ENCODE measurements at places on chromosomes 13 and 19.

DNA sequence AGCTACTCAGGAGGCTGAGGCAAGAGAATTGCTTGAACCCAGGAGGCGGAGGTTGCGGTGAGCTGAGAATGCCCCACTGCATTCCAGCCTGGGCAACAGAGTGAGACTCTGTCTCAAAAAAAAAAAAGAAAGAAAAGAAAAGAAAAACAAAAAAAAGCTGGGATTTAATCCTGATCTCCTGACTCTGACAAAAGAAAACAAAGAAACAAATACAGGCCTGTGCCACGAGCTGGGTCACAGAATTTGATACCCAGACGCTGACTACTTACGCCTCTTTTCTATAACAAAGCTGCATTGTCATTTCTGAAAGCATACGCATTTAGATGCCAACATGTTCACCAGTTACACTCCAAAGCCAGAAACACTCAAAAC is 18.2 kb upstream of the GTF2F2 start:
- DNase-seq: no peak

DNA sequence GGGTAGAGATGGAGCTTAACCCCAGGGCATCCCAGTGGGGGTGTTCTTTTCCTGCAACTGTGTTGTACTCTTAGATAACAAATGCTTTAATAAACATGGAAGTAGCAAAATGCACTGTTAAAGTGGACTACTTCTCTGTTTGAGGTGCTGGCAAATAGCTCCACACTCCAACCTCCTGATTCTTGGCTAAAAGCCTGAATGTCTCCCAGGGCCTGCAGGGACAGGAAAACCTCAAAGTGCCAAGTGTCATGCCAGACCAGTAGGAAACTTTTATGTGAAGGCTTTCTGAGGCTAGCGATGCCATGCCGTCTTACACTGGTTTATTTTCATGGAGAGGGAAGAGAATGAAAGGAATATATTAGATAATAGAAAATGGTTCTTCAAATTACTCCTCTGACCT is 6.8 kb downstream of the FREM2 start:
- DNase-seq: no peak

- peak; percentile 71 for DNase-seq
Observed at GRCh38 chr19:55080968-55081769, 5.5 kb downstream of the EPS8L1 start.

- DNase-seq: no peak
Observed at GRCh38 chr19:48746738-48747575, at the start of gene IZUMO1. Gene IZUMO1, minus strand, starts transcription at chr19:48746909. Its CDS starts 1,050 bp downstream, at chr19:48745859.

- no peak for DNase-seq
Observed at GRCh38 chr13:98582947-98583346, 6.0 kb upstream of the STK24 start.

DNA sequence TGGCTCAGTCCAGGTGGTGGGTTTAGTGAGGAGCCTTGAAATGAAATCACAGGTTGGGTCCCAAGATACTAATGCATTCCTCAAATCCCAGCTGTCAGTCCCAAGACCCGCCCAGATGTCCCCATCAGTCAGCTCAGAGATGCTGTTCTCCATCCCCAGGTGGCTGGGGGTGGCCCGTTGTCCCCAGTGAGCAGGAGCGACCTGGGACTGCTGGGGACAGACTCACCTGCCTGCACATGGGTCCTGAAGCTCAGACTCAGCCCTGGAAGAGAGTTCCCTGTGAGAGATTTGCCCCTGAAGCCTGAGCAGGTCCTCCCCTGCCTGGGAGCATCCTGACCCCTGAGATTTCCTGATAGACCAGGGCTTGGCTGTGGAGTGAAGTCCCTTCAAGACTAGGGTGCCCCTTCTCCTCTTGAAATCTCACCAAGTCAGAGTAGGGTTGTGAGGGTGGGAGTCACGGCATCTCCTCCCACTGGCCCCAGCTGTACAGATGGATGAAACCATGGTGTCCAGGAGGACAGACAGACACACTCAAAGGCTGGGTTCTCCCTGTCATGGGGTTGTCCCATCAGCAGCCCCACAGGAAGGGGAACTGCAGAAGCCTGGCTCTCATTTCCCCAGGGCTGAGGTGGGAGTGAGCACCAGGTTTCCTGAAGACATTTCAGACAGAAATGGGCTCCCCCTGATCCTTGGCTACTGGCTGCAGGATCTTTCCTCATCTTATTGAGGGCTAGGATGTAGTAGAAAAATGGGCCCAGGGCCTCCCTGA is 14.4 kb downstream of the LILRA5 start:
- no peak for DNase-seq

DNA sequence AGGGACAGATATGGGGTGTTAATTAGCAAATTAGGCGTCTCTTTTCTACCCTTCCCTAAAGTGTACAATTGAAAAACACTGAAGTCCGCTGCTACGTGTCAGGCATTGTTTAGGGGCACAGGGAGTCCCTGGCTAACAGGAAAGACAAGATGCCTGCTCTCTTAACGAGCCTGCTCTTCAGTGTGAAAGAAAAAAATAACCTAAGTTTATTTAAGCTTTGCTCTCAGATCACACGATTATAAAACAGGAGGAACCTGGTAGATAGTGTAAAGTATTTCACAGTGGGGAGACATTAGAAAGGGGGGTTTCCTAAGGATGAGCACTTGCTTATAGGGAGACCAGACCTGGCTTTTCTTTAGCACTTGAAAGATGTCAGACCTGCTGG is 38.7 kb downstream of the IGFL2 start:
- no peak for DNase-seq

DNA sequence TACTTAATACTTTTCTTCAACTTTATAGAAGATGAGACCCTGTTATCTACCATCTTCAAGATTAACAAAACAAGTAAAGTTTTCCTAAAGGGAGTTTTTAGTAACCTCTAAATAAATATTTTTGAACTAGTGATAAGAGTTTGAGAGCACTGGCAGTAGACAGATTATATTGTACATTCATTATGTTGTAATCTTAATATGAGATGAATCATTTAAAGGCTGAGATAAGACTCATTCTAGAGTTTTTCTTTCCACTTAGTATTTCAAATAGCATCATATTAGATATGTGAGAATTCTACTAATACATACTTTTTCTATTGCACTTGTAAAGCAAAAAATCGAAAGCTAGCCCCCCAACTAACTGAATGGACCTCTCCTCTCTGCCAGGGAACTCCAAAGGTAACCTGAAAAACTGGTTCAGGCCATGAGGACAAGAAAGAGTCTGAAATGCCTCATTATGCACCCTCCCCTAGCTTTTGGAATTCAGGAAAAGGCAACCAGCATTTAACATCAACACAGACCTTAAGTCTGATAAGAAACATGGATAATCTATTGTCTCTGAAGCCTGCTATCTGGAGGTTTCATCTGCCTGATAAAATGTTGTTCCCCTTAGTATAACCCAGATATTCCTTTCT is 875.4 kb upstream of the SLC10A2 start:
- no peak for DNase-seq

DNA sequence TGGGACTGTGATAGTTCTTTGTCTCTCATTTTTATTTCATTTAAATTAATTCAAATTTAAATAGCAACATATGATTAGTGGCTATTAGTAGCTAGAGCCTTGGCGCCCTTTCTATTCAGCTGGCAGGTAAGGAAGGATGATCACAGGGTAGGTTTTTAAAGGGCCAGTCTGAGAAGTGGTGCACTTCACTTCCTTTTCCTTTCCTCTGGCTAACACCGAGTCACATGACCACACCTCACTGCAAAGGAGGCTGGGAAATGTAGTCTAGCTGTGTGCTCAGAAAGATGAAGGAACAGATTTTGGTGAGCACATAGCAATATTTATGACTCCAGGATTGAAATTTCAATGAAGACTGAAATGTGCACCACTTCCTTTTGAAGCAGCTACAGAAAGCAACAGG is 128.7 kb downstream of the TSHZ3 start:
- DNase-seq: no peak

DNA sequence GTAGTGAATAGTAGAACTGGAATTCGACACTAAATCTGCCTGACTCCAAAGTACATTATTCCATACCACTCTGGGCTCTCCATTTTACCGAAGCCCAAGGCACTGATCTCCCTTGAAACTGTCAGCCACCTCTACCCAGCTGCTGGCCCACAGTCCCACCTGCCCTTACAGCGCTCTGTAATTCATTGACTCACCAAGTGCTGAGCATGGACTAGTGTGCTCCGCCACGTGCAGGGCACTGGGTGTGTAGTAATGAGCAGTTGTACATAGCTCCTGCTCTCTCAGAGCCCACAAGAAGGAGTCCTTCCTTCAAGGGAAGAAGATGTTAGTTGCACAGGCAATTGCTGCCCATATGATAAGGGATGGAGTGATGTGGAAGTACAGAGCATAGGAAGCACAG is 76.6 kb upstream of the SIAH3 start:
- DNase-seq: no peak

DNA sequence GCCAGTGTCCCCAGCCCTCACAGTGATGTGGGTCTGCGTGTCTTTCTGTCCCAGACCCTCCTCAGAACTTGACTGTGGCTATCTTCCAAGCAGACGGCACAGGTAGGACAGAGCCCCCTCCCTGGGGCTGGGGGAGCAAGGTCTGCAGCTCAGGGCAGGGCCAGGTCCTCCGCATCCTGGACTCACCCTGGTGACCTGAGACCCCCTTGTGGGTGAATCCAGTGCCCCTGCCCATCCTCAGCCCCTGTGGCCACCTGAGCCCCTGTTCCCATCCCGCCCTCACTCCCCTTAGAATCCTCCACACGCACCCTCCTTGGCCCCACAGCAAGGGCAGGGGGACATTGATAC is 39.0 kb upstream of the CD33 start:
- no peak for DNase-seq

DNA sequence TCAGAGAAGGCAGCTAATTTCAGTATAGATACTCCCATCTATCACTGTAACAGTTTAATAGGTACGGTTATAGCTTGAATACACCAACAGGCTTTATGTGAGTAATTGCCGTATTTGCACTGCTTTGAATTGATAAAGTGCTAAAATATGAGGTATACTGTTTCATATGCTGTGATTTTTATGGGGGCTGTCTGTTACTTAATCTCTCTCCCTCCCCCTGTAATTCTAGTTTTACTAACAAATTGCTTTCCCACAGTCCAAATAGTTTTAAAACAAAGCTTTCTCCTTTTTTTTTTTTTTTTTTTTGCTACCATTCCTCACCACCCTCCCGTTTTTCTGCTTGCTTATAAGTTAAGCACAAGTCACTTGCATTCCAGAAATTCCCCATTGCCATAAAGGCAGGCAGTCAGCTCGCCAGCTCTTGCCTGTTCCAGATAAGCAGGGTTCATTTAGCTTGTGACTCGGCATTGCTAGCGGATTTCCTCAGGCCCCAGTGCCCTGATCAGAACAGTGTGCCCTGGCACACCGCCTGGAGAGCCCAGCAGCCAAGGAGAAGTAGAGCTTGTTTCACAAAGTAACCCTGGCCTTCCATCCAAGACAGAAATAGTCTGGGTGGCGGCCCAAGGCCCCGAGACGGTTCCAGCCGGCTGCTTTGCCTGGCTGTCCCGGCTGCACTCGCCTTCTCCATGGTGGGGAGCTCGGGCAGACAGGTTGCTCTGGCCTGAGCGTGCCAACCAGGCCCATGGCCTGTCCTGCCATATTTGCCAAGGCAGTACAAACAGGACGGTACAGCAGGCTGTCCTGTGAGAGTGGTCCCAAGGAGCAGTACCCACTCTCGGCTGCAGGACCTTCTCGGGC is 43.5 kb upstream of the NPAS1 start:
- DNase-seq: no peak

- no peak for DNase-seq
Observed at GRCh38 chr13:32134241-32135055, 102.9 kb downstream of the FRY start.

GRCh38 chr19:33297401-33298145 is 4.8 kb downstream of the CEBPA start:
- DNase-seq: no peak

DNA sequence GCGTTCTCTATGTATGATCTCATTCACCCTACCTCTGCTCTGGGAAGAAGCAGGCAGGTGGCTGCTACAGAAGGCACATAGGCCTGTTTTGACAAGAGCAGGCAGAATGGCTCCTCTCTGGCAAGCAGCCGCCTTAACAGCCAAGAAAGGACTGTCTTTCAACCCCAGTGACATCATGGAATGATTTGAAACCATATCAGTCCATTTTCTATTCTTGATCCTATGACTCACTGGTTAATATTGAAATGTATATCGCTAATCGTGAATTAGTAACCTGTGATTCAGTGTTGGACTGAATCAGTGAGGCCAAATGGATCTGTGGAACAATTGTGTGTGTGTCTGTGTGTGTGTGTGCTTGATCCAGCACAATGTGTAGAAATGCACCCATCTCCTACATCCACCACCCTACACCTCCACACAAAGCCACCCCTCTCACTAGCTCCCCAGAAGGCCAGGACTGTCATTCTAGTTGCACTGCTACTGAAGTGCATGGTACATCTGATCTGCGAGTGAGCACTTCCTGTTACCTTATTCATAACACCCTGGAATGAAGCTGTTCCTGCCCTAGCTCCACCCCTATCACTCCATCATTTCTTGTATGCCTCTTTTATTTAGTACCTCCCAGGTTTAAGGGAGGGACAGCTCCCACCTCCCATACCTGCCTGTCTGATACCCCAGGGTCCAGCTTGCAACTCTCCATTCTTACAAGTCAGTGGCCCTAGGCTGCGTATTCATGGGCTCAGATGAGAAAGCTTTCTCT is 460.0 kb downstream of the FOXO1 start:
- DNase-seq: peak; percentile 20

DNA sequence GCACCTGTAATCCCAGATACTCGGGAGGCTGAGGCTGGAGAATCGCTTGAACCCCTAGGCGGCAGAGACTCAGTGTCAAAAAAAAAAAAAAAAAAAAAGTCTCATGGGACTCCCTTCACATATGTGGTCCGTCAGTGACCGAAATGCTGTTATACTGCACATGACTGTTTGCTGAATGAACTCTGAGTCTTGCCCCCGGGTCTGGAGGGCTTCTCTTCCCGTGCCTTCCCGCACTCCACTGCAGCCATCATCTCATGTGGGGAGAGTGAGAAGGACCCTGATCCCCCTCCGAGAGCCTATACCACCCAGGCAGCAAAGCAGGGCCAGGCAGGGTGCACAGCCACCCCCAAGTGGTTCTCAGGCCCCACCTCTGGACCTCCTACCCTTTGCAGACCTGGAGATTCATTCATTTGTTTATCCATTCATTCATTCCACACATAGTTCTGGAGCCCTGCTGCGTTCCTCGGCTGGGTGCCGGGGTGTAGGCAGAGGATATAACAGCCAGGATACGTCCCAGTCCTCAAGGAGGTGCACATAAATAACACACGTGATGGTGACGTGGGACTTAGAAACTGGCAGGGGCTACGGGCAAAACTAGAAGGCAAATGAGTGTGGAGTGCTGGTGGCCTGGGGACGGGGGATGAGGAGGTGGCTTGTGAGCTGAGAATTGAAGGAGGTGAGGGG is 14.2 kb downstream of the NDUFA11 start:
- no peak for DNase-seq

- DNase-seq: no peak
Observed at GRCh38 chr19:4593409-4593851, 33.9 kb upstream of the SEMA6B start.
